ENCODE measurements at places on chromosomes 2 and 18. TPM values are rescaled to one million over a fixed set of nuclear protein-coding genes. Genes with fewer than 3 reads are reported as not detected.

Gene HOXD13
- not detected for total RNA-seq

Gene HTR2B
- 33.0 TPM for total RNA-seq

Gene GATA6
- total RNA-seq: 22.5 TPM

Gene WDFY1
- 62.6 TPM for total RNA-seq

Gene SETBP1
- total RNA-seq: 15.0 TPM

Gene MYCN
- total RNA-seq: not detected

Gene KCNS3
- total RNA-seq: not detected

Gene TMEM198
- total RNA-seq: 1.1 TPM

Gene LINC00305
- not detected for total RNA-seq

Gene TM4SF20
- total RNA-seq: 0.57 TPM

Gene SCN7A
- total RNA-seq: under 0.01 TPM

Gene MYO7B
- total RNA-seq: not detected

Gene VWC2L
- total RNA-seq: not detected

Gene IL1RN
- 1.1 TPM for total RNA-seq

Gene ACVR1C
- total RNA-seq: 0.63 TPM

Gene KDSR
- 55.0 TPM for total RNA-seq

Gene TCF7L1
- 3.5 TPM for total RNA-seq

Gene RAB6D
- under 0.01 TPM for total RNA-seq

Gene FRZB
- 0.18 TPM for total RNA-seq

Gene SOX11
- not detected for total RNA-seq

Gene MMADHC
- total RNA-seq: 177 TPM

Gene POLE4
- 27.4 TPM for total RNA-seq

Gene SLC38A11
- total RNA-seq: not detected

Gene STK25
- total RNA-seq: 143 TPM

Gene LONRF2
- 1.8 TPM for total RNA-seq

Gene C2orf78
- not detected for total RNA-seq

Gene GAREM2
- 0.57 TPM for total RNA-seq

Gene RND3
- 321 TPM for total RNA-seq

Gene AGXT
- not detected for total RNA-seq

Gene MYO5B
- 0.16 TPM for total RNA-seq

Gene POTEE
- not detected for total RNA-seq

Gene HRH4
- total RNA-seq: under 0.01 TPM

Gene AQP12A
- total RNA-seq: not detected

Gene LYG2
- not detected for total RNA-seq

Gene ABI2
- 24.3 TPM for total RNA-seq

Gene DPP10
- not detected for total RNA-seq

Gene RAMP1
- 3.1 TPM for total RNA-seq

Data from fibroblast of the aortic adventitia (primary cell).